ENCODE measurements at places on chromosomes 6 and 20. TPM values are rescaled to one million over a fixed set of nuclear protein-coding genes. Genes with fewer than 3 reads are reported as not detected.

Gene ULBP2
- 6.6 TPM for total RNA-seq

- DNase-seq: no peak
Observed at GRCh38 chr6:3888153-3888957, 39.2 kb downstream of the FAM50B start.

- no peak for DNase-seq
Observed at GRCh38 chr20:63322933-63323273, 29.9 kb downstream of the COL20A1 start.

- DNase-seq: no peak
Observed at GRCh38 chr20:40232756-40233155, 456.3 kb downstream of the MAFB start.

DNA sequence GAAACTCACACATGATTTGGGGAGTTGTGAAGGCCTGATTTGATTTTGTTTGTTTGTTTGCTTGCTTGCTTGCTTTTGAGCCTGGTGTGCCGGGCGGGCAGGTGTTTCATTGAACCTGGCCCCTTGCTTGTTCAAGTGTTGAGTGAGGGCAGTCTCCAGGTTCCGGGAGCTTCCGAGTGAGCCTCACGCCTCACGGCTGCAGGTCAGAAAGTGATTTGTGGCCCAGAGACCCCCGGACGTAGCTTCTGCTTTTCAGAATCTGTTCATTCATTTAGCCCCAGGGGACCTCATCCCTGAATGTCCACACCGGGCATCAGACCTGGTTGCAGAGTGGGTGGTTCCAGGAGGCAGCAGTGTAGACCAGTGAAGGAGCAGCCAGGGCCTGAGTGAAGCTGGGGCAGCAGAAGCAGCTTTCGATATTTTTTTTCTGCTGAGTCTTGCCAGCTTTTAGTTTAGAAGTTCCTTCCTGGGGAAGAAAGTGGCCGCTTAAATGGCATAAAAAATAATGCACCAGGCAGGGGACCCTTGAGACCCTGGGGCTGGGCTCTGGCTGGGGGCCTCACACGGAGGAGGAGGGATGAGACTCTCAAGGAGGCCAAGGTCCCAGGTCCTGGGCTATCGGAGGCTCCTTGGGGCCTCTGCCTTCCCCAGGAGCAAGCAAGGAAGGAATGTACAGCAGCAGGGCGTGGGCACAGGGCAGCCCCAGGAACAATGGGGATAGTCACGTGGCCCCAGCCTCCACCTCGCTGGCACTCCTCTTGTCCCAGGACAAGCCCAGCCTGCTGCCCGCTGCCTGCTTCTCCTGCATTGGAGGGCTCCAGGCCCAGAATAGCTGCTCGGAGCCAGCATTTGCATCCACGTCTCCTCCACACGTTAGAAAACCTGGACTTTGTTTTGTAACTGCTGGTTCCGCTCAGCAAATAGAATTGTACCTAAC lies 89.2 kb upstream of the BHLHE23 start:
- no peak for DNase-seq
